ENCODE measurements at places on chromosomes 5 and 9.

DNA sequence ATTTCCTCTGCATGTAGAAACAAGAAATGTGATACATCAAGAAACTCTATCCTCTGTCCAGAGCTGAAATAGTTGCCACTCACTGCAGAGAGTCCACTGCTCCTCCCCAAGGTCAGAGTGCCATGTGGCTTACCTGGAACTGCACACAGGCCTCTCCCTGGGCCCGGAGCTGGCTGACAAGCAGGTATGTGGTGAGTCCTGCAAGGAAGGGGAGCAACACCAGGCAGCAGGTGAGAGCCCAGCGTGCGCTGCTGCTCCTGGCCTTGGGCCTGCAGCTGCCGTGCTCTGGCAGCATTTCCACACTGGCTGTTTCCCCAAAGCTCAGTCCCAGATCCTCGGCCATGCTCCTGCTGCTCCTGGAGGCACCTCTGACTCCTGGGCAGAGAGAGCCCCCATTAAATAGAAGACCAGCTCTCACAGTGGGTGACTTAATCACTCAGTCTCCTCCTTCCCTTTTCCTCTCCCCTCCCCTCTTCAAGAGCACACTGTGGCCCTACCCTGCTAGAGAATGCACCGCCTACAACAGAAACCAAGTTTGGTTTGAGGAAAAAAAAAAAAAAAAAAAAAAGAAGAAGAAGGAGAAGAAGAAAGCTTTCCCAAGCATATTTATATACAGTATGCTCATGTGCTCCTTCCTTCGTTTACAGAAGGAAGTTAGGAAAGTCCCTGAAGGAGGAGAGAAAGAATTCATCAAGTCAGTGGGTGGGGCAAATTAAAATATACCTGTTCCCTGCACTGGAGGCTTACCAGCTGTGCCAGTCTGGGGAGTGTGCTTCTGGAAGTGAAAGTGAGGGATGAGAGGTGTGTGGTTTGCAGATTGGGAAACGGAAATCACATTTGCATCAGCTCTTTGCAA, at the start of gene TNFSF15:
Gene TNFSF15, minus strand, starts transcription at position 370 of the 856 bp plus-strand sequence. Its CDS starts 27 bp downstream, at position 343.
- DNase-seq: peak; percentile 26

GRCh38 chr9:114304416-114305188, 18.3 kb upstream of the ORM1 start:
- no peak for DNase-seq

DNA sequence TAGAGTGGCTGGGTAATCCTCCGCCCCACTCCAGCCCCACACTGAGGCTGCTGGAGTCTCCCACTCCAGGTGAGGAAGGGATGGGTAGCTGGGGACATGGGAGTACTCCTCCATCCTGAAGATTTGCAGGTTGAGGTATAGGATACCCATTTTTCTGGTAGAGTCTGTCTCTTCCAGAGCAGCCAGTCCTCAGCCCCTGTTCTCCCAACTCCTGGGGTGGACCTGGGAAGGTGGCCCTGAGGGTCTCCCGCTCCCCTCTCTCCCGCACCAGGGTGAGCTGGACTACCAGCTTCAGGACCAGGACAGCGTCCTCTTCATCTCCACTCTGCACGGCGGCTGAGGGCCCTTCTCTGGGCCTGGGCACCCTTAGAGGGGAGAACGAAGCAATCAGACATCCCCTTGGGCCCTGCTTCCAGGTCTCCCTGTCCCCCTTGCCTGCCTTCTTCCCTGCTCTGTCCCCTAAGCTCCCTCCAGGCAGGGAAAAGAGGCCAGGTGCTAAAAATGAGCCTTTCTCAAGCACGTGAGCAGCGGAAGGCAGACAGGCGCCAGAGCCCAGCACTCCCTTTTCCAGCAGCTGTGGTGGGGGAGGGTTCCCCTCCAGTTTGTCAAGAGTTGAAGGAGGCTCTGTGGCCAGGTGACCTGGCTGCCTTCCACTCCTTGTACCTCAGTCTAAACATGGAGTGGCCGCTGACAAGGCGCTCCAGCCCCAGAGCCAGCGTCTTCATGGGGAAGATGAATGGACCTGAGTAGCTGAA, 18.4 kb downstream of the URM1 start:
- DNase-seq: no peak

GRCh38 chr5:135379046-135379654, 19.9 kb downstream of the MACROH2A1 start:
- DNase-seq: no peak

DNA sequence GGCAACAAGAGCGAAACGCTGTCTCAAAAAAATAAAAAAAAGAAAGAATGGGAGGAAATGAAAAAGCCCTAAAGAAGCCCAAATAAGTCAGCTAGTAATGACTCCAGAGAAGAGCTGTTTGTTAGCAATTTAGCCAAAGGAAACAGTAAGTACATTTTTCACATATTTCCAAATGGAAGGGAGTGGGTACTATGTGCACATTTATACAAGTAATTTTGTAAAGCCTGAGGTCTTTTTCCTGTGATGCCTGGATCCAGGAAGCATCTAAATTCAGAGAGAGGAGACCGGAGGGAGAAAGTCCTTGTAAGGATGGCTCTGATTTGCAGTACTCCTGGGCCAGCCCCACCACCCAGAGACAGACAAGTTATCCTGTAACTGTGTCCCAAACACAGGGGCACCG, 14.7 kb downstream of the FBP1 start:
- no peak for DNase-seq

GRCh38 chr5:148791696-148792095, 34.7 kb upstream of the ADRB2 start:
- no peak for DNase-seq

GRCh38 chr5:179378441-179379271, 33.4 kb upstream of the ADAMTS2 start:
- DNase-seq: no peak

DNA sequence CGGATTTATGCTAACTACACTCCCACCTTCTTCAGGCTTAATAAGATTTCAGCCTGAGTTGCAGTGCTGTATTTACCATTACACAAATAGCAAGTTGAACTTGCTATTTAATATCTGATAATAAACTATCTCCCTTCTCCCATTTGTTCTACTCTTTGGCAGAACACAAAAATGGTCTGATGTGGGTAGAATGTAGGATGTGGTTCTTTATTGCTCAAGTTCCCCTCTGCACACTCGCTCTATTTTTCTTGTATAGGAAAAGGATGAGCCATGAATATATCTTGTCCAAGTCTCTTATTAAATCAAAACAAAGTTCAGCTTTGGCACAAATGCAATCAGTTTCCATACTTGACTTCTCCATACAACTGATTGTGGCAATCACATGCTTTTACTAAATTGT, 37.2 kb upstream of the KIF2A start:
- no peak for DNase-seq

DNA sequence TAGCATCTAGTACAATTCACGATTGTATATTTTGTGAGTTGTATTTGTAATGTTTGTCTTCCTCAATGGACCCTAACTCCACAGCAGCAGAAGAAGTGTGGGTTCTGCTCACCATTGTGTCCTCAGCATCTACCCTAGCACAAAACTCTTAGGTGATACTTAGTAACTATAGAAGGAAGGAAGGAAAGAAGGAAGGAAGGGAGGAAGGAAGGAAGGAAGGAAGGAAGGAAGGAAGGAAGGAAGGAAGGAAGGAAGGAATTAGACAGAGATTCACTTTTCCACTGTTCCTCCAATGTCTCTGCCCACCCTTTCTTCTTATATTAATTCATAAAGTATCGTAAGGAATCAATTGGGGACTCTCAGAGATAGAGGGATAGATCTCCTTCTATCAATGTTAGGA, 288.2 kb downstream of the NFIB start:
- DNase-seq: no peak

GRCh38 chr9:124454791-124455443, 4.7 kb downstream of the ADGRD2 start:
- no peak for DNase-seq

GRCh38 chr5:10633271-10634049, 69.6 kb downstream of the ANKRD33B start:
- DNase-seq: peak; percentile 41

GRCh38 chr5:86896916-86897315, 279.2 kb downstream of the COX7C start:
- DNase-seq: no peak

- no peak for DNase-seq
Measured at GRCh38 chr5:52443187-52443586, 344.5 kb upstream of the ITGA1 start.

DNA sequence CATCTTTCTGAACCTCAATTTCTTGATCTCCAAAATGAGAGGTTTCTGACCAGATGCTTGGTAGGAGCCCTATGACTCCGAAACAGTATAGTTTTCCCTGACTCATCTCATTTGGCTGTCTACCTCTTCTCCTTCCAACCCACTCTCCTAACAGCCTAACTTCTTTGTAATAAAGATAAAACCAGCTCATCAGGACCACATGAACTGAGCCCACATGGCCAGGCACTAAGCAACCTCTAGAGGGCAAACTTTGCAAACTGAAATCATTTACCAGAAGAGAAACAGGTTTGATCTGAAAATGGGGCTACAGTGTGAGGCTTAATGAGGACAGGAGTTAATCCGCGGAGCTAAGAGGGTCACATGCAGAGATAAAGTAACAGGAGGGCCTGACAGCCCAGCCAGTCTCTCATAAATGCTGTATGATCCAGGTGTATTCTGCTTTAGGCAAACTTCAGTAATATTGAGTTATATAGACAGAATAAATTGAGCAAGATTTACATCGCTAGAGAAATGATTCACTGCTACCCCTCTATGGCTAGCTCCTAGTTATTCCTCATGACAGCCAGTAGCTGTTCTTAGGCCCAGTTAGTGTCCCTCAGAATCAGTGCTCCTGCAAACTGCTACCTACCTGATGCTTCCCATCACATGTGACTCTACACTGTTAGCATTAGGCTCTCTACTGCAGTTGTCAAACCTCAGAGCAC, 64.6 kb downstream of the ABCA1 start:
- peak; percentile 53 for DNase-seq

- DNase-seq: no peak
Measured at GRCh38 chr5:55629815-55630214, 82.3 kb downstream of the SLC38A9 start.

DNA sequence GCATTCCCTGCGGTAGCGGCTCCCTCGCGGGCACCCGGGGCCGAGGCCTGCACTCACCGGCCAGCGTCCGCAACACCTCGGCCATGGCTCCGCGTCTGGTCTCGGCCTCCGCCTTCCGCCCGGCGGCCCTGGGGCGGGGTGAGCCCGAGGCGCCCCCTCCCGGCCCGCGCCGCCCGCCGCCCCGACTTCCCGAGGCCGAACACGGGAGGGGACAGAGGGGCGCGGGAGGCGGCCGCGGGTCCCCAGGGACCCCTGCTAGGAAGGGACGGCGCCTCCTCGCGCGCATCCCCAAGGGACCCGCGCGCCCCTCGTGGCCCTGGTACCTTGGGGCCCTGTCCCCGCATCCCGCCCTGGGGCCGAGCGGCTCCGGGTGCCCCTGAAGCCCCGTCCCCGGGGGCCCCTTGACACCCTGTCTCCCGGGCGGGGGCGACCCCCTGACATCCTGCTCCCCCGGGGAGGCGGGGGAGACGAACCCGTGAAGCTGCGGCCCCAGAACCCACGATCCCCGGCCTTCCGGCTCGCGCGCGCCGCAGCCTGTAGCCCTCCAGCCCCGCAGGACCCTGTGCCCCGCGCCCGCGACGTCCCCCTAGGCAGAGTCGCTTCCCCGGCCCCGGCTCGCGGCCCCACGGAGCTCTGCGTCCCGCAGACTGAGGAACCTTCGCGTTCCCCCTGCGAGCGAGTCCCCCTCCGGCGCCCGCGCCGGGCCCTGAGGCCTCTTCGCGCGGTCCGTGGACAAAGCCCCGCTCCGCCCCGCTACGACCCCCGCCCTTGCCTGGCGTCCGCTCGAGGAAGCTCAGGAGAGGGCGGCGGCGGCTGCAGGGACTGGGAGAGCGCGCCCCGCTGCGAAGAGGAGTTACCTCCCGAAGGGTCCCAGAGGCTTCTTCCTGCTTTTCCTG, at the start of gene ABO:
Gene ABO, minus strand, starts transcription at position 97 of the 896 bp plus-strand sequence.
- DNase-seq: no peak

- no peak for DNase-seq
Measured at GRCh38 chr5:111411301-111411700, 101.0 kb downstream of the STARD4 start.

GRCh38 chr5:126355940-126356339, 67.3 kb upstream of the GRAMD2B start:
- no peak for DNase-seq

DNA sequence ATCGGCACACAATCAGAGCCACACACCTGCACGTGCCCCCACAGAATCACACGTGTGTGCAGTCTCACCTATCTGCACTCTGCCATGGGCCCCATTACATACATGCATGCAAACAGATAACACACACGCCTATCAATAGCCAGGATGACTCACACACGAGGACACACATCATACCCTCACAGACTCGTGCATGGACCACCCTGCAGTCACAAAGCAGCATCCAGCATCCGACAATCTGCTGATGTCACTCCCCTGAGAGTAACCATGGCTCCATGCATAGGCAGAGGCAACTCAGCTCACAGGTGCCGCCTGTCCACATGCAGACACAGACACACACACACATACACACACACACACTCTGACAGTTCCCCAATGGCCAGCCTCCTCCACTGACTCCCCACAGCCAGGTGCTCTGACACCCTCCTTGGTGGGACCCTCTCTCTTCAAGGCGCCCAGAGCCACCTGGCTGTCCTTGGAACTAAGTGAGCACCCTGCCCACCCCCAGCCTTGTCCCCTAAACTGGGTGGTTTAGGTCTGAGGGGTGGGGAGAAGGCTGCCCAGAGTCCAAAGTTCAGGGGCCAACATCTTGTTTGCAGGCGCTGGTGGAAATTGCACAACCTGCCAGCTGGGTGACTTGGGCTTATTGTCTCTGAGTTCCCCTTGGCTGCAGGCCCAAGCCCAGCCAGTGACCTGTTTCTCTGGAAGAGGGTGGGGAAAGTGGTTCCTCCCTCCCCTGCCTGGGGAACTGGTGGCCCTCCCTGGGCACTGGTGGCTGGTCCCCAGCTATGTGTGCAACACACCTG, 34.6 kb upstream of the NEK6 start:
- DNase-seq: peak; percentile 63

DNA sequence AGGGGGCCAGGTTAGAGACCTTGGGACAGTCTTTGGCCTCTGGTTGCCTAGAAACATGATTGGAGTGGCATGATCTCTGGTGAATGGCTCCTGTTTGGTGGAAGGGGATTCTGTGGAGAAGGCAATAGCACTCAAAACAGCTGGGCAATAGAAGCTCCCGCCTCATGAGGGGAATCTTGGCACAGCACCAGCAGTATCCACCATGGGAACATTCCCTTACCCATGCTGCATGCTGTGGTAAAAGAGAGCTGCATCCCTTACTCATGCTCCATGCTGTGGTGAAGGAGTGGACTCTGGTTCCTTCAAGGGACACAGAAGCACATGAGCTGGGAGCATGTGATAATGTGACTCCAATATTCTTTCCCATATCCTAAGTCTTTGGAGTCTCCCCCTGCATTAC, 160.6 kb downstream of the PJA2 start:
- no peak for DNase-seq

- DNase-seq: no peak
Measured at GRCh38 chr9:85292261-85292660, 449.5 kb downstream of the AGTPBP1 start.

GRCh38 chr5:109705596-109705995, 15.9 kb downstream of the MAN2A1 start:
- no peak for DNase-seq

- DNase-seq: no peak
Measured at GRCh38 chr5:7157083-7157482, 238.9 kb upstream of the ADCY2 start.

GRCh38 chr5:71955723-71956122, 151.6 kb upstream of the MAP1B start:
- no peak for DNase-seq

- no peak for DNase-seq
Measured at GRCh38 chr9:113879318-113879717, 3.2 kb downstream of the ZNF618 start.
